ENCODE measurements at places on chromosomes 6 and 20. TPM values are rescaled to one million over a fixed set of nuclear protein-coding genes. Genes with fewer than 3 reads are reported as not detected.
A peak's percentile ranks its signal among the peaks of the same experiment; 100 is the strongest.

GRCh38 chr6:105388392-105388791 is 14.5 kb downstream of the PREP start:
- DNase-seq, result no peak

- DNase-seq, result no peak
These were observed 777.8 kb downstream of the TBC1D32 start for GRCh38 chr6:120556491-120556890.

DNA sequence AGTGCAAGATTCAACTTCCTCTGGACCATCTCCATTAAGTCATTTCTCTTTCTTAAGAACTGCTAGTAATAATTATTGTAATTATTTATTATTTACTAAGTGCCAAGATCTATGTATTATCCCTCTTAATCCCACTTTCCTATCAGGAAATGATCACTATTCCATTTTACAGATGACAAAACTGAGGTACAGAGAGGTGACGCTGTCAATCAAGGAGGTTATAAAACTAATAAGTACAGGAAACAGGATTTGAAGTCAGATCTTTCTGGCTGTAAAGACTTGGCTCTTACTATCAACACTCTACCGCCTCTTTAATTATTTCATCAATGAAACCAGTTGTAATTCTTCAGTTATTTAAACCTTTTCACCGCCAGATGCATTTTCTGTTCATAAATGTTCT is 37.4 kb downstream of the BLOC1S5 start:
- no peak for DNase-seq

- no peak for DNase-seq
These were observed 487.0 kb upstream of the PTCHD4 start for GRCh38 chr6:48597951-48598350.

JAG1 gene
- 62.5 TPM for total RNA-seq

RHAG gene
- not detected for total RNA-seq

GRM1 gene
- not detected for total RNA-seq

GRCh38 chr6:155528982-155529453 is 73.4 kb upstream of the NOX3 start:
- peak; percentile 62 for DNase-seq

DNA sequence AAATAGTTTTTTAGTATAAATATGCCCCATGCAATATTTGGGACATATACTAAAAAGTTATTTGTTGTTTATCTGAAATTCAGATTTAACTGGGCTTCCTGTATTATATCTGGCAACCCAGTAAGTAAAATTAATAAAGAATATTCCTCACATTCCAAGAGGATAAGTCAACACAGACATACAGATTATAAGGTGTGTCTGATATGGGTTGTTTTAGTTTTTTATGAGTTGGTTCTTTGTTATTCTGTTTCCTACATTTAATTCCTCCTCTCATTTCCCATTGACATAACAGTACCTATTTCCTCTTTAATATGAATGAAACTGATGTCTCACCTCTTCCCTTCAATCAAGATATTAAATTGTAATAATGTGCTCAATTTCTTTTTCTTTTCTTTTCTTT is 1.7 kb upstream of the PLA2G7 start:
- no peak for DNase-seq

DNA sequence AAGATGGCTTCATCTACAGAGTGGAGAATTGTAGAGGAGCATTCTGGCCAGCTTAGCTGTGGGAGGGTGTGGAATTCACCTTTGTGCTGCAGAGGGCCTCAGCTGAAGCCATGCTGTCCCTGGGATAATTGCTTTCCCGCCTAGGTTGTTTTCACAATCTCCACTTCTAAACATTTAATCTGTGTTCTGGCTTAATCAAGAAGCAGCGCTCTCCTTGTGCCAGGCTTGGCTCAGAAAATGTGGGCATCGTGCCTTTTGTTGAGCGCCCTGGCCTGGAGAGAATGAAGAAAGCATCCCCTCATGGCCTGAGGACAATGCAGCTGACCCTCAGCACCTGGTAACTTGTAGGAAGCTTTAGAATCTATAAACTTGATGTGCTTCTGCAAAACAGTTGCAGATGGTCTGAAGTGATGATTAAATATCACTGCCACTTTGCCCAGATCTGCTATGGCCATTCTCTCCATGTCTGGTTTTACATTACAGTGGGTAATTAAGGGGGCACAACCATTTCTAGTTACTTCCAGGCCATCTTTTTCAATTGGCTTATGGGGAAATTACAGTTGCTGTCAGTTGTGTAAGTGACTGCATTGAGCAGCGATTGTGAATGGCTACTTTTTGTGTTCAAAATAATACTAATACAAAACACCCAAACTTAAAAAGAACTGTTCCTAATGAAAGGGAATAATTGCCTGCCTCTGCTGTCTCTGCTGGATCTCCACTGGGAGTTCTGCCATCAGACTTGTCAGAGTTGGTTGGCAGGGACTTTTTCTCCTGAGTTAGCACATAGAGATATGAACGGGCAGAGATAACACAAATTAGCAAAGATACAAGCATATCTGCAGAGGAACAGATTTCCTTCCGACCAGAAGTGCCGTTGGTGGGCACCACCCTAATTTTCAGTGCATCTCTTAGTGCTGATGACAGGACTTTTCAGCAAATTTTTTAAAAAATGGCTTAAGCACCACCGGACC is 18.4 kb downstream of the CTNNBL1 start:
- no peak for DNase-seq

DNA sequence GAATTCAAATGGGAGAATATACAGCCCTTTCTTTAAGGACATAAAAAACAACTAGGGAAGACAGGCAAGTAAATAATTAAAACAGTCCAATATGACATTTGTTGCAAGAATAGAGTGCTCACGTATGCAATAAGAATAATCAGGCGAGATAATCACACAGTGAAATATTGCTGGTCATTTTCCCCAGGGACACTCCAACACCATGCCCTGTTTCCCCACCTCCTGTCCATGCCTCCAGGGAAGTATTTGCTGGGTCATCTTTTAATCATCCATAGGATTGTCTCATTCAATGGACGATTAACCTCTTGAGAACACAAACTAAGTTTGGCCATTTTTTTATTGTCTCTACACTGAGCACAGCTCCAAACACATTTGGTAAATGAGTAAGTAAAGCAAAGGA is 472.9 kb downstream of the C6orf118 start:
- no peak for DNase-seq

ELOVL2 gene
- 11.3 TPM for total RNA-seq

DNA sequence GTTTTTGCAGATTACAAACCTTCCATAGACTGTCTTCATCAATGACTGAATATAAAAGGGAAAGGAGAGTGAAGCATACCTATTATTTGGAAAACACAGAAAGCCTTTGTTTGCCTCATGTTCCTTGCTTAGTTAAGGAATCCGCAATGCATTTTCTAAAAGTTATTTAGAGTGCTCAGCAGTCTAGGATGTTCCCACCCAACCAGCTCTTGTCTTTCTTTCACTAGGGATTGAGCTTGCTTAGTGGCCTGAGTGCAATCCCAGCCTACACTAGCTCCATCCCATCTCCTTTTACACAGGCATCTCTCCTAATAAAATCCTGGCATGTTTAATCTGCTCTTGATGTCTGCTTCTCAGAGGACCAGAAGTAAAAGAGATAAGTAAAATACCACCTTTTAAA is 850.5 kb upstream of the GJE1 start:
- no peak for DNase-seq

DNA sequence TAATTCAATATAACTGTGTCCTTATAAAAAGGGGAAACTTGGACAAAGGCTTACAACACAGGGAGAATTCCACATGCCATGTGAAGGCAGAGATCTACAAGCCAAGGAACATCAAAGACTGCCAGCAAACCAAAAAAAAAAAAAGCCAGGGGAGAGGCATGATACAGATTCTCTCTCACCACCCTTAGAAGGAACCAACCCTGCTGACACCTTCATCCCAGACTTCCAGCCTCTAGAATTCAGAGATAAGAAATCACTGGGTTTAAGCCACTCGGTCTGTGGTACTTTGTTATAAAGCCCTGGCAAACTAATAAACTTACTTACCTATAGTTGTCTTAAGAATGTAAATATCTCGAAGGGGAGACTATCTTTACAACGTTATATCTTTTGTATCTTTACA is 4.4 kb downstream of the SERINC3 start:
- DNase-seq, result no peak

DNA sequence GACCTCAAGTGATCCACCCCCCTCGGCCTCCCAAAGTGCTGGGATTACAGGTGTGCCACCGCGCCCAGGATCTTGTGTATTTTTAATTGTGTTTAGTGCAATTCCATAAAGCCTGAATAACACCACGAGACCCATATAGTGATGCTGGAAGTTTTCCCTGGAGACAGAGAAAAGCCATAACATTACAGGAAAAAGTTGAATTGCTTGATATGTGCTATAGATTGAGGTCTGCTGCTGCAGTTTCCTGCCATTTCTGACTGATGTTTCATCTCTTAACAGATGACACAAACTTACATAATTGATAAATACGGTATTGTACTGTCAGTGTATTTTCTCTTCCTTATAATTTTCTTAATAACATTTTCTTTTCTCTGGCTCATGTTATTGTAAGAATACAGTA is 7.3 kb upstream of the UBD start:
- no peak for DNase-seq

- DNase-seq, result no peak
These were observed 48.9 kb upstream of the ECHDC1 start for GRCh38 chr6:127392301-127392700.

ADGRB3 gene
- total RNA-seq, result under 0.01 TPM

DNA sequence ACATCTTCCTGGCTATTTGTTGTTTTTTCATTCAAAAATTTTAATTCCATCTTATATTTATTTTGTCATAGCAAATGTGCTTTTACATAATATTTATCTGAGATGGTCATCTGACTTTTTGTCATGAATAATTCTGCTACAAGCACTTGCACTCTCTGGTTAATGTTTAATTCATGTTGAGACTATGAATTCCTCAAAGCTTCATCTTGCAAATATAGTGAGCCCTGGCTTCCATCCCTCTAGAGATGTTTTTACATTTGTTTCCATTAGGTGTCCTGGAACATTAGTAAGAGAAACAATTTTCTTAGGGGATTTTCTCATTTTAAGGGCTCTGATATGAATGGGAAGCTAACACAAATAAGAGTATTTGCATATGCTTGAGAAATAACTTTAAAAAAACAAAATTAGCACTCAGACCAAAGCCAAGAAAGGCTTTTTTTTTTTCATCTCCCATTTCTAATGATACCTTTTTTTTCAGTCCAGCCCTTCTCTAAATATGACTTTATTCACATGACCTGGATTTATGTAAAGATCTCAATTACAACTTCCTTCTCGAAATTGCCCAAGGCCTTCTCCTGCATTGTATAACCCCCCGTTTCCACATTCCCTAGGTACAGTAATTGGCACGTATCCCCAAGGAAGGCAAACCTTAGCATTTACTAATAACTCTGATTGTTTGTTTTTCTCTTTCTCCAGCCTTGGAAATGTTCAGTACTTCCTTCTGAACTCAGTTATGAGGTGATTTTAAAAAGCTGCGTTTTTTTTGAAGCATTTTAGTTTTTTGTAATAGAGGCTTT is 797.0 kb upstream of the GJE1 start:
- DNase-seq, result no peak

DNA sequence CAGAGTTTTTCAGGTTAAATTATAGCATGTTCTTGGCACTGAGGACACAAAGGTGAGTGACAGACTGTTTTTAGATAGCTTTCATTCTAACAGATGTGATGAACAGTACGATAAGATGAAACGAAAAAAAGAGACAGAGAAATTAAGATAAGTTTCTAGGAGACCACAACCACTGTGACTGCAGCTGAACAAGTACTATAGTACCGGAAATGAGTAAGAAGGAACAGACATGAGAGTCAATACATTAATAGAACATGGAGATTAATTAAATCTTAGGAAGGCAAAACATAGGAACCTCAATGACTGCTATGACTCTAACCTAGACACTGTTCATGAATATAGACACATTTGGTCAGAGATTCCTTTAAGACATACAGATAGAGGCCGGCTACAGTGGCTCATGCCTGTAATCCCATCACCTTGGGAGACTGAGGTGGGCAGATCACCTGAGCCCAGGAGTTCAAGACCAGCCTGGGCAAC is 40.2 kb downstream of the HBS1L start:
- DNase-seq, result no peak

TMEM244 gene
- total RNA-seq, result 2.7 TPM

C2 gene
- 1.5 TPM for total RNA-seq

TBXT gene
- total RNA-seq, result not detected

GRCh38 chr6:116973976-116974375 is 96.9 kb downstream of the RFX6 start:
- no peak for DNase-seq

DNA sequence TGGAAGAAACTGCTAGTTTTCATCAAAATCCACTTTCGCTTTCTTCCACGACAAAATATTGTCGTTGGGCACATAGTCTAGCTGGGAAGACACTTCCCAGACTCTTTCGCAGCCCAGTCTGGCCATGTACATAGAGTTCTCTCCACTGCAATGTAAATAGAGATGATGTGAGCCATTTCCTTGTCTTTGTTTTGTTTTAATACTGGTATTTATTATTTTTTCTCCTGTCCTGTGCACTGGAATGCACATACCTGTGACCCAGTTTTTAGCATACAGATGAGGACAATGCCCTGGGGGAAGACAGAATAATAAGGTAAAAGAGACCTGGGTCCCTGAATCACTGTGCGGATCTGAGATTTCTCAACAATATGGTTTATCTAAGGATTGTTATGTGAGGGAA is 149.5 kb upstream of the BMP5 start:
- DNase-seq, result no peak

DNA sequence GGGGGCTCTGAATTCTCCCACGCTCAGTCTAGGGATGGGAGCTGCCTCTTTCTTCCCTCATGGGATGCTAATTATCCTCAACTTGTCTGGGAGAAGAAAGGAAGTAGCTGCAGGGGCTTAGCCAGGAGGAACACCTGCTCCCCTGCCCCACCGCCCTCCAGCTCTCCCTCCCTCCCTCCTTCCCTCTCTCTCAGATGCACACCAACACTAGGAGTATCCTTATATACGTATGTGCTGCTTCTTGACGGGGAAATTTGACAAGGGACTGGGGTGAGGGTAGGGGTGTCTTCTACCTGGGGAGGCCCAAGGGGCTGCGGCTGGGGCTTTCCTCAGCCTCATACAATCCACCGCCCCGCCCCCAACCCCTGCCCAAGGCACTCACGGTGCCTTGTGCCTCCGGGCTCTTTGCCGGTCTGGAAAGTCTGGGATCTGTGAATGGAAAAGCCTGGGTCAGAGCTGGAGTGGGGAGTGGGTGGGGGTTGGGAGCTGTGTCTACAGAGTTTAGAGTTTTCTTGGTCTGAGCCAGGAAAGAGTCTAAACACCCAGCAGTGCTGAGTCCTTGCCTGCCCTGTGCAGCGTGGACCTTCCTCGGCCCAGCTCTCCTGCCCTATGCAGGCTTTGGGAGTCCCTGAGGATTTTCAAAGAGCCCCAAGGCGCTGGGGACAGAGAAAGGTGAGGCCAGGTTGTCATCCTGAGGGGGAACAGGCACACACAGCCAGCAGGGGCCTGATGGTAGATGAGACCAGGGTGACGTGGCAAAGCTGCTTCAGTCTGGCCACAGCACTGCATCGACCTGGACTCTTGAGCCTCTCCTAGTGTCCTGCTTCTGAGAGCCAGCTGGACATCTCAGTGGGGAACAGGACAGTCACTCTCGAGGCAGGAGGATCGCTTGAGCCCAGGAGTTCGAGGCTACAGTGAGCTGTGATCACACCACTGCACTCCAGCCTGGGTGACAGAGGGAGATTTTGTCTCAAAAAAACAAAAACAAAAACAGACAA is 29.3 kb upstream of the EMILIN3 start:
- no peak for DNase-seq

Measured in Daoy (cell line).